MG63 (cell line): ENCODE measurements at places on chromosomes 2 and 18. TPM values are rescaled to one million over a fixed set of nuclear protein-coding genes. Genes with fewer than 3 reads are reported as not detected.

SCG2 gene
- 0.26 and 0.39 TPM in 2 replicates for total RNA-seq

SPC25 gene
- 28.1 and 32.4 TPM in 2 replicates for total RNA-seq

NYAP2 gene
- not detected in 2 replicates for total RNA-seq

KCNS3 gene
- 5.2 and 10.7 TPM in 2 replicates for total RNA-seq

COL6A3 gene
- total RNA-seq, result 465 and 564 TPM in 2 replicates

PIEZO2 gene
- total RNA-seq, result 11.1 and 42.7 TPM in 2 replicates

CYP27A1 gene
- total RNA-seq, result 7.7 and 8.9 TPM in 2 replicates

HOXD13 gene
- total RNA-seq, result 3.4 and 5.4 TPM in 2 replicates
